ENCODE measurements at places on chromosomes 7 and 10. TPM values are rescaled to one million over a fixed set of nuclear protein-coding genes. Genes with fewer than 3 reads are reported as not detected.

The CTAGE8 gene
- 0.31 TPM for total RNA-seq

The NRCAM gene
- not detected for total RNA-seq

The AMZ1 gene
- total RNA-seq, result not detected

The GJC3 gene
- total RNA-seq, result not detected

The ACBD7 gene
- total RNA-seq, result 0.90 TPM

The CLCN1 gene
- total RNA-seq, result not detected

The CAV2 gene
- total RNA-seq, result not detected

The ZDHHC4 gene
- 20.6 TPM for total RNA-seq

The HOXA1 gene
- total RNA-seq, result 0.78 TPM

The CPA2 gene
- total RNA-seq, result not detected
